ENCODE measurements at places on chromosomes 4 and X. TPM values are rescaled to one million over a fixed set of nuclear protein-coding genes. Genes with fewer than 3 reads are reported as not detected.
A peak's percentile ranks its signal among the peaks of the same experiment; 100 is the strongest.

Gene MAGEA10
- total RNA-seq, result not detected

DNA sequence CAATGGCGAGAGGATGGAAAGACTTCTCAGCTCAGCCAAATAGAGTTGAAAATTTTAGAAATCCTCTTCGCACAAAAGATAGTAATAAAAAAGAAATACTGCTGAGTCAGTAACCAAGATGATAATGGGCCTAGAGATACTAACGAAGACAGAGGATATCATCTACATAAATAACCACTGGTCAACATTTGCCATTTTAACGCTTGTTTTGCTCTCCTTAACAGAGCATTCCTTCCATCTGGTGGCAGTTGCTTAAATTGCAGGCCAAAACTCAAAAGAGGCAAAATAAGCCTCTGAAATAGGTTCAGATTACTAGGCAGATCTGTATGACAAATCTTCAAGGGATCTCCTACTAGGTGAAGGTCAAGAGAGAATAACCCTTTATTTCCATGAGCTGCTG is 51.7 kb upstream of the MCF2 start:
- DNase-seq, result no peak

- DNase-seq, result no peak
These were observed 360.0 kb downstream of the GALNTL6 start for GRCh38 chr4:172173206-172173605.

GRCh38 chr4:98522636-98523395 is 135.6 kb downstream of the TSPAN5 start:
- no peak for DNase-seq

DNA sequence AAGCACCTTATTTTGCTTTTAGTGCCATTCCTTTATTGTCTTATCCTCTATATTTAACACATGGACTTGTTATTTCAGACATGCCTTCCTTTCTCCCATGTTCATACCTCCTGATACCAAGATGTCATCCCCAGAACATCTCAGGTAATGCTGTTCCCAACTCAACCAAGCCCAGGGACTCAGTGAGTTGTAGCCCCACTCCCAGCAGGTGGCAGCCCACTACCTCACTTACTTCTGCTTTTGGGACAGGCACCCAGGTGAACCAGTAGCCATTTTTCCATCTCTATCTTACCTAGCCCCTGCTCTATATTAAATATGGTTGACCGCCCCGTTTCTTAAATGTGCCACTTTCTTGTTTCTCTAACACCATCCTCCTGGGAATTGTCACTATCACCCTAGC is 199.0 kb downstream of the DCHS2 start:
- DNase-seq, result no peak

- DNase-seq, result no peak
These were observed 5.1 kb downstream of the PGRMC2 start for GRCh38 chr4:128282516-128282915.

GRCh38 chrX:103663981-103664762 is 22.3 kb downstream of the MORF4L2 start:
- DNase-seq, result no peak

DNA sequence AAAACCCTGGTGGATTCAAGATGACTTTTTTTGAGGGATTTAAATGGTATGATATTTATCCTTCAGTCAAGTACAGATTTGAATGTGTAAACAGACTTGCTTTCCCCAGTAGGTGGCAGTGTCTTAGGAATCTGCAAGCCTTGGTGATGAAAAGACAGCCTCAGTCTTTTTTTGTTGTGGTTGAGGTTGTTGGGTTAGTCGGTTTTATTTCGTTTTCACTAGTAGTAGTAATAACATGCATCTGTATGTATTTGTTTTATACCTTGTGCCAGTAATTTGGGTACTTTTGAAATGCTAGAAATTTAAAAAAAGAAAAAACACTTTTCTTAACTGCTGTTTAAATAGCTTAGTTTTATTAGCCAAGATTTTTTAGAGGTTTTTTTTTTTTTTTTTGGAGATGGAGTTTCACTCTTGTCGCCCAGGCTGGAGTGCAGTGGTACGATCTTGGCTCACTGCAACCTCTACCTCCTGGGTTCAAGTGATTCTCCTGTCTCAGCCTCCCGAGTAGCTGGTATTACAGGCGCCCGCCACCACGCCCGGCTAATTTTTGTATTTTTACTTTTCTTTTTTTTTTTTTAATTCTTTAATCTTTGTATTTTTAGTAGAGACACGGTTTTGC is 39.2 kb downstream of the COPS4 start:
- DNase-seq, result peak; percentile 77

Gene ETDB
- not detected for total RNA-seq

- no peak for DNase-seq
These were observed 49.9 kb downstream of the ADGRG2 start for GRCh38 chrX:19072372-19072771.

DNA sequence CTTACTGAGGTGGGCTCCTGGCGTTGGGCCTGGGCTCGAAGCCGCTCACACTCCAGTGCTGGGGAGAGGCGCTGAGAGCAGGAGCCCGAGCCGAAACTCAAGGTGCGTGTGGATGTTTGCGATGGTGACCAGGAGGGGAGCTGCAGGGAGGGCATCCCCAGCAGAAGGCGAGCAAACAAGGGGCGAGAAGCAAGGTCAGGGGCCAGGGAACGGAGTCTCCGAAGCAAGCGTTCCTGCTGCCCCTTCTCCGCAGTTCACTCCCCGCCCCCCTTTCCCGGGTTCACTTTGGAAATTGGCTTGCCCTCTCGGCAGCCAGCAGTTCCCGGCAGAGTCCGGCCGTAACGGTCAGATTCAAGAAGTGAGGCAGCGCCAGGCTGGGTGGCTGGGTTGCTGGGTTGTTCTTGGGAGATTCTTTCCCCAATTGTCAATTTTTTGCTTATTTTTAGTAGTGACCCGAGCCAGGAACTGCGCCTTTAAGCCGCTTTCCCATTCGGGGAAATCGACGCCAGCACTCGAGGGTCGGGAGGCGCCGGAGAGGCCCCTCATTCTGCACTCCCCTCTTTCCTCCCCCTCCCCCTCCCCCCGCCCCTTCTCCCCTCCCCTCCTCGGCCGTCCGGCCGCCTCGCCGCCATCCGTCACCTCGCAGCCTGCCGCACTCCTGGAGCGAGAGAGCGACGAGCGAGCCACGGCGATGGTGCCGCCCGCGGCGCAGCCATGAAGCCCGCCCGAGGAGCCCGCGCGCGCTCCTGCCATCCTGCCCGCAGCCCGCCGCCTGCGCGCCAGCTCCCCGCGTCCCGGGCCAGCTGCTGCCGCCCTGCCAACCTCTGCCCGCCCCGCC is at the start of gene FRMPD3:
Gene FRMPD3 (plus strand): TSS at position 655 of the 838 bp plus-strand sequence. CDS start 76,937 bp downstream, outside the sequence.
- DNase-seq, result peak; percentile 9
